ENCODE measurements at places on chromosomes 6 and 20.

GRCh38 chr6:54057058-54057457 lies 54.2 kb upstream of the MLIP start:
- DNase-seq = no peak

GRCh38 chr6:135537741-135538301 lies 40.3 kb upstream of the AHI1 start:
- DNase-seq = no peak

DNA sequence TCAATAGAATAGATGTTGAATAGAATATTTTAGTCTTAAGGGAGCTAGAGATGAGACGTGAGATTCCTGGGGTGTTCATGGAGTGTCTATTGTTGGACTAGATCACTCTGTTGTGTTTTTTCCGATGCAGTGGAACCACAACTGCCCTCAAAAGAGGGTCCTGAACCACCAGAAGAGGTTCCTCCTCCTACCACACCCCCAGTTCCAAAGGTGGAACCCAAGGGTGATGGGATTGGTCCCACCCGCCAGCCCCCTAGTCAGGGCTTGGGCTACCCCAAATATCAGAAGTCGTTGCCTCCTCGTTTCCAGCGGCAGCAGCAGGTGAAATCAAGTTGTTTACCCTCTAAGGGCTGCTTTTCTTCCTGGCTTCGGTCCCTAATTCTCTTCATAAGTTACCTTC lies 8.5 kb downstream of the PRRC2A start:
- no peak for DNase-seq

DNA sequence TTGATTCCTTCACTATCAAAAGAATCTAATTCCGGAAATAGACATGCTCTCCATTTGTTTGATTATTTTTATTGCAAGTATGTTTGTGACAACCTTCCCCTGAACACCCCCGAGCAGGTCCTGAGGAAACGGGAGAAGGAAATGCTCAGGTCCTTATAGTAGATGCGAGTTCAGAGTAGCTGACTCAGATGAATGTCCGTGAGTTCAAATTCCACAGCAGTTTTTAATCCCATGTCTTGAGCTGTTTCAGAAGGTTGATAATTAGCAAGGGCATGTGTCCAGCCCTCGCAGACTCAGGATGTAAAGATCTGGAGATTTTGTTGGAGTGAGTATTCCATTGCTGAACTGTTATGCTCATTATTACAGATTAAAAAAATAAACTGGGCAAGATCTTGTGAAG lies 169.3 kb downstream of the BCAS1 start:
- no peak for DNase-seq

DNA sequence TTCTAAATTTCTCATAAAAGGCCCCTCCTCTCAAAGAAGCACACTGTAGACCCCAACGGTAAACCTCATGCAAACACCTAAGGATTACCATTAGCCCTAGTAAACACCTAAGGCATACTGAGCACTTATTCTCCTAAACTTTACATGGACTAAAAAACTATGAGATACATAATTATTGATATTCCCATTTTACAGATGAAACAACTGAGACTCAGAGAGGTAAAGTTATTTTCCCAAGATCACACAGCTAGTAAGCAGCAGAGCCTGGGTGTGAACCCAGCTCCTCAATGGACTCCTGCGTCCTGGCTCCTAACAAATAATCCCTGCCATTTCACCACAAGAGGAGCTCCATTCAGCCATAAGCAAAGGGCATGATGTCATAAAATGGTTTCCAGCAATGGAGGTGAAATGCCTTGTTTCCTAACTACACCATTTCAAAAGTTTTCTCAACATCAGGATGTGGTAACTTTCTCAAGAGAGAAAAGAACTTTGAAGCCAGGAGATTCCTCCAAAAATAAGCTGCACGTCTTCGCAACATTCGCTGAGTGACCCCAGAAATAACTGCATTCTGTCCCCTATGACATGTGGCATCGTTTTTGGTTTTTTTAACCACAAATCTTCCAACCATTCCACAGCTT lies 4.1 kb downstream of the ATP9A start:
- DNase-seq = no peak

Data from effector memory CD4-positive, alpha-beta T cell (primary cell).